ENCODE measurements at places on chromosomes 13 and 19.

GRCh38 chr19:29666578-29667386, 1.5 kb downstream of the PLEKHF1 start:
- no peak for DNase-seq

GRCh38 chr19:17842663-17843291, 5.0 kb downstream of the JAK3 start:
- DNase-seq: no peak

GRCh38 chr13:61410669-61411297, 4.9 kb downstream of the PCDH20 start:
- no peak for DNase-seq

GRCh38 chr13:68697551-68697950, 1410.1 kb upstream of the ATXN8OS start:
- no peak for DNase-seq

DNA sequence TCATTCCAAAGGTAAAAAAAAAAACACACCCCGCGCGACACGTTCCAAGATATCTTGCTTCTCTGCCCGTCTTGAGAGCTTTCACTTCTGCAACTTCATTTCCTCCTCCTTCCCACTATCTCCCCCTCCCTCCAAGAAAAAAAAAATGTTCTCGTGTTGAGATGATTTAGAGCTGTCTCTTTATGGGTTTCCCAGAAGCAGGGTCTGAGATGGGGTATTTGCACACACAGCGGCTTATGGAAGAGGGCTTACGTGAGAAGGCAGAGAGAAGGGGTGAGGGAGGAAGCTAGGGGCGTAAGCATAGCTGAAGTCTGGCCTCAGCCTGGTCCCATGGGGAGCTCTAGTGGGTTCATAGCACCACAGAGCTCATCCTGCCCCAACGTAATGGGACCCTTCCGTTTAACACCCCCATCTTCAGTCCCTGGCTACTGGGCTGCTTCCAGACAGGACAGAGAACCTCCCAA, 31.3 kb upstream of the USE1 start:
- DNase-seq: peak; percentile 28

DNA sequence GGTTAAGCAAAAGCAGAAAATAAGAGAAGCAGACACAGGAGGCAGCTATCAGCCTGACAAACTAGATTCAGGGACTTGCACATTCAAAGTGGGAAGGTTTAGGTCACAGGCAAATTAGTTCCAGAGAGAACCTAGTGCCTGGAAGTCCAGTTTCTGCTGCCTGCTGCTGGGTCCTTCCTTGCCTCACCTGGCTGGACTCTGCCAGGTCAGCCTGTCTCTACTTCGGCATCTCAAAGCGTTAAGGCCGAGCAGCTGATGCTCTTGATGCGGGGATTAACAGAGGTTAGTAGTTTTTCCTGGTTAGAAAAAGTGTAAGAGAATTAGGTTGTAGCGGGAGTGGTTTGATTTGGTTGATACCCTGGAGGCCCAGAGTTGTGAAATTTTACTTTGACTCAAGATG, 52.0 kb downstream of the KLF5 start:
- no peak for DNase-seq

GRCh38 chr13:73870036-73870741, 264.0 kb downstream of the KLF12 start:
- DNase-seq: no peak

DNA sequence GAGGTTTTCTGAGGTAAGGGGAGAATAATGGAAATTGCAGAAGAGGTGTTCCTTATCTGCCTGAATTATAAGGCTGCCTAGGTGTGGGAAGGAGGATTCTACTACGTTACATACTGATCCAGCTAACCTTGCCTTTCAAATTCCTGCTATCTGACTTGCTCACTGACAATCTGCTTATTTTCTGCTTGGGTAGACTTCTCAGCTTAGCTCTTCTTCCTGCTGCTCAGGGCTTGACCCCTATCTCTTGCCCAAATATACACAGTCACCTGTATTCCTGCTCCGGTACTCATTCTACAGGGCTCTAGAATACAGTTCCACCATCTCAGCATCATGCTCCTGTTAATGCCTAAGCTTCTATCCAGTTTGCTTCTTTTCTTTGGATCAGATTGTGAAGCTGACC, 1607.6 kb downstream of the OLFM4 start:
- no peak for DNase-seq

DNA sequence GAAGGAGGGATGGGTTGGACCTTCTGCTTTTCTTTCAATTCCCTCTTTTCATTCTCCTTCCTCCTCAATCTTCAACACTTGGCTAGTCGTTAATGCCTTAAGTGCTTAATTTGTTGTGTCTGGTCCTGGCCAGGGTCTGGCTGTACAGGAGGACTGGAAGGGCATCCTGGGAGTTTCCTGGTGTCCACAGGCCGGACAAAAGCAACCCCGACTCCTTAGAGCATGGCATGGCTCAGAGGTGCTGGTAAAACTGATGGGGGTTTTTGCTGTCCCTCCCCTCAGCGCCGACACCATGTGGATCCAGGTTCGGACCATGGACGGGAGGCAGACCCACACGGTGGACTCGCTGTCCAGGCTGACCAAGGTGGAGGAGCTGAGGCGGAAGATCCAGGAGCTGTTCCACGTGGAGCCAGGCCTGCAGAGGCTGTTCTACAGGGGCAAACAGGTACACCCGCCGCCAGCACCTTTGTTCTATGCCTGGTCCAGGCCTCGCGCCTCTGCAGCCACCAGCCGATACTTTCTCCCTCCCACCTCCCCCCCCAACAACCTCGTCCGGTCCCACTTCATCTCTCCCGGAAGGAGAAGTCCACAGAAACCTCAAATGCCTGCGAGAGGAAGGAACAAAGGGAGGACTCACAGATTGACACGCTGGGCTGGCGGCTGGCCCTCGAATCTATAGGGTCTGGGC, 1.4 kb downstream of the UHRF1 start:
- DNase-seq: peak; percentile 23

- DNase-seq: peak; percentile 55
Measured at GRCh38 chr13:19782049-19782726, 557 bp downstream of the PSPC1 start.

GRCh38 chr13:36919171-36919832, 736 bp downstream of the SMAD9 start:
- DNase-seq: no peak

DNA sequence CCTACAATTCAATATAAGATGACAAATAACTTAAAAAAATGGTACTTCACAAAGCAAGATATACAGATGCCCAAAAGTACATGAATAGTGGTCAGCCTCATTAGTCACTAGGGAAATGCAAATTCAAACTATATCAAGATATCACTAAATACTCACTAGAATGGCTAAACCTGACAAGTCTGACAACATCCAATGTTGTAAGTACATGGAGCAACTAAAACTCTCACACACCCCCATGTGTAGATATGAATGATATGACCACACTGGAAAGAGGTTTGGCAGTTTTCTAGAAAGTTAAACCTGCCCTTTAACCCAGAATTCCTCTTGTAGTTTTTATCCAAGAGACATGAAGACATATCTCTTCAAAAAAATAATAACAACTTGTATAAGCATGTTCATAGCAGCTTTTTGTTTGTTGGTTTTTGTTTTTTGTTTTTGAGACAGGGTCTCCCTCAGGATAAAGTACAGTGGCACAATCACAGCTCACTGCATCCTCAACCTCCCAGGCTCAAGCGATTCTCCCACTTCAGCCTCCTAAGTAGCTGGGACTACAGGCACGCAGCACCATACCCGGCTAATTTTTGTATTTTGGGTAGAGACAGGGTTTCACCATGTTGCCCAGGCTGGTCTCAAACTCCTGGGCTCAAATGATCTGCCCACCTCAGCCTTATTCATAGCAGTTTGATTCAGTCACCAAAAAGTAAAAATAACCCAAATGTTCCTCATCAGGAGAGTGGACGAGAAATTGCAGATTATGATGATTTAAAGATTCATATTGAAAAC, 55.1 kb downstream of the RFX2 start:
- DNase-seq: no peak

- peak; percentile 78 for DNase-seq
Measured at GRCh38 chr19:29690842-29691241, 24.2 kb downstream of the C19orf12 start.

Measured in CD4-positive, alpha-beta T cell treated with Interleukin-12 subunit alpha and Interleukin-12 subunit beta, for 1 hour (primary cell).